NCI-H1105 (cell line): ENCODE measurements at places on chromosomes 2 and 18.

- no peak for DNase-seq
These were observed 4.3 kb downstream of the ENOSF1 start for GRCh38 chr18:708096-708495.

DNA sequence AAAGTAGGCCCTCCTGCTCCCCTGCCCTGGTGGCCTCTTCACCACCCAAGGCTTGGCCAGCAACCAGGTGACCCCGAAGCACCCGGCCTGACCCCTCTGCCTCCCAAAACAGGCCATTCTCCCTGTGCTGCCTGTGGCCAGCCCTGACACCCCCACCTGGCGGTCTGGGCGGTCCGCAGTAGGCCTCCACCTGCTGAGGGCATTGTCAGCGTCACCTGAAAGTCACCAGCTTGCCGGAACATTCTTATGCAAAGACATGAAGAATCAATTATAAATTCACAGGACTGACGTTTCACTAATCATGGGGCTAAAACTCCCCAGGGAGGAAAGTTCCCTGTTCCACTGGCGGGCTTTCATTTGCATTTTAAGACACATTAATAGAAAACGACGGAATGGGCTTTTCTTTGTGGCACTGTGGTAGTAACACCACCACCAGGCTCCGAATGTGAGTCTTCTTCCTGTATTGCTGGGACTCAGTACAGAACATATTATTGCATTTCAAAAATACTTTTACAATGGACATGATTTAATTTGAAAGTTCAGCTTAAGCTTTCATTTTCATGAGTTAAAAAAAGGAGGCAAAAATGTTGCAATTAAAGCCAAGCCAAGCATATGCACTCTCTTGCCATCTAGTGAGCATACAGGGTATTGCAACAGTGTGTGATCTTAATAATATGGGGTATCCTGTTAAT, 57.4 kb downstream of the ADI1 start:
- peak; percentile 8 for DNase-seq

DNA sequence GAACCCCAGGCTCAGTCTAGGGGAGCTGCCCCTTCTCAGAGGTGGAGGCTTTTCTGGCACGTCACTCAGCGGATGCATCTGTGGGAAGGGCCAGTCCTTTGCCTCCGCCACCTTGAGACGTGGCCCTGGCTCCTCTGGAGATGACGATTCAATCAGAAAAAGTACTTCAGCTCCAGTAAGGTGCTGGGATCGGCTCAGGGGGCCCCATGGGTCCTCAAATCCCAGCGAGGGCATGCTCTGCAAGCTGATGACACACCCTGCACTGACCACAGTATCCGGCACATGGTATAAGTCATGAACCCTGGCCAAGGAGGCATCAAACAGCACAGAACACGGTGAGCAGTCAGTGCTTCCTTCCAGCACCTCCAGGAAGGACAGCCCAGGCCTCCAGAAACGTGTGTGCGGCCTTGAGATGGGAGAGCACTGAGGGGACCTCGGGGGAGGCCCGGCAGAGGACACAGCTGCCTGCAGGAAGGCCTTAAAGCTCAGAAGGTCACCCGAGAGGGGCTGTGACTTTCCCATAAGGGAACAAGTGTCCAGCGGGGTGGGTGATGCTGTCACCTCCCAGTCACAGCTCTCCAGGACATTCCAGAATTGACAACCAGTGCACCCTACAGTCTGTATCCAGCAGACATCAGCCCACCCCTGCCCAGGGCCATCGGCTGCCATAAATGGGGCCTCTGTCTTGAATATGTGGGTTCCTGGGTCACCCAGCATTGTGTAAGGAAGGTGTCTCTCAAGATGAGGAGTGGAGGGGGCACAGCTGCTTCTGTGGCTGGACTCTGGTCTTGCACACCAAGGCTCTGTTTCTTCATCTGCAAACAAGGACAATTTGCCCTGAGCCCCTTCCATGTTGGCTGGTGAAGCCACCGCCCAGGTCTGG, 205.8 kb downstream of the NDUFA10 start:
- DNase-seq: no peak

DNA sequence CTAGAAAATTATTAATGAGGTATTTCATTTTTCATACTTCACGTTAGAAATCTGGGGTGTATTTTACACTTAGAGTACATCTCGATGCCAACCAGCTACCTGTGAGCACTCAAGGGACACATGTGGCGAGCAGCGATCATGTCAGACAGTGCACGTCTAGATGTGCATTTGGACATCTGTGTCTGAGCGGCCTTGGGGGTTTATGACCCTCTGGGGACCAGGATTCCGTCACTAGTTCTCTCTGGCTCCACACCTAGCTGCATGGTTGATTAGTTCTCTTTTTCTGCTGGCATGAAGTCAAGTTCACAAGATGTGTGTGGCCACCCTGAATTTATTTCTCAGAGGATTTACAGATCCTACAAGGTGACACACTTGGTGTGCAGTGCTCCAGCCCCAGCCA, 192.2 kb downstream of the TSN start:
- no peak for DNase-seq

GRCh38 chr18:67362906-67363305, 153.6 kb downstream of the DSEL start:
- no peak for DNase-seq

DNA sequence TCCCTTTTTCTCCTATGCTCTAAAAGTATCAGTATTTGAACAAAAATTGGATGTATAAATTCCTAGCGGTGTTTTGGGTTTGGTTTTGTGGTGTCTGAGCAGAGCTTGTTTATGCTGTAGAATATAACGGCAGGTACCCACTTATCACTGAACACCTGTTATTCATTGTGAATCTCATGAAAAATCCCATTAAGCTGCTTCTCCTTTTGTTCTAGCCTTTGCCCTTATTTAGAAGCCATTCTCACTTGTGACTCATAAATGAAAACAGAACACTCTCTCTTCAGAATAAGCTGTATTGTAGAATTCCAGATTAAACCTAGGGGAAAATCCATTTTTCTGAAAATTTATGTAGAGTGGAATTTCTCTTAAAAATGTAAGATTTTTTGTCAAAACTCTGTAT, 104.0 kb downstream of the PRPF40A start:
- DNase-seq: peak; percentile 50

- no peak for DNase-seq
These were observed 156.1 kb upstream of the TRIB2 start for GRCh38 chr2:12560618-12561017.

DNA sequence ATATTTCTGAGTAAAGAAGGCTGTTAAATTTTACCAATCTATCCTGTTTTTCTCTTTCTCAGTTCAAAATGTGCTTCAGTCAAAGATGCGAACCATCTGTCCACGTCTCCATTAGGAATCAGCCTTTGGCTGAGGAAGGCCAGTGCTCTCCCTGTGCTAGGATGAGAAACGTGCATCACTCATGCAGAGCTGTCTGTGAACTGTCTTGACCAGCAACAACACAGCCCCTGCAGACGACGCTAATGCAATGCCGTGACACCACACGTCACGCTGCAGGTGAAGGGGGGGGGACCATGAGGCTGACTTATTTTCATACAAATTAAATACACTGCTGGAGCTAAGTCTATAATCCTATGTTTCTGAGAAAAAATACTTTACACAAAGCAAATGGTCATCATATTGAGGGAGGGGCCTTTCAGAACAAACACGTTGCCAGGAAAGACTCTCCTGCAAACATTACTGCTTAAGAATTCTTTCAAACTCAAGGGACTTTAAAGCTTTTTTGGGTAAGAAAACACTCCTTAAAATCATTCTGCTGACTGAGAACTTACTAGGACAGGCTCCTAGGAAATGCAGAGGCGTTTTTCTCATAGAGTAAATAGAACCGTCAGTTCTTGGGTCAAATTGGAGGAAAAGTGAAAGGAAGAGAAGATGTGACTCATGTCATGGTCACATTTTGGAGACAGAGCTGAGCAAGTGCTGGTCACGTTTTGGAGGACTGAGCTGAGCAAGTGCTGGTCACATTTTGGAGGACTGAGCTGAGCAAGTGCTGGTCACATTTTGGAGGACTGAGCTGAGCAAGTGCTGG, 97.0 kb downstream of the MBP start:
- DNase-seq: no peak
